ENCODE measurements at places on chromosomes 16 and 17.
A peak's percentile ranks its signal among the peaks of the same experiment; 100 is the strongest.

GRCh38 chr17:39903158-39903884, 15.1 kb downstream of the GSDMB start:
- DNase-seq = no peak

DNA sequence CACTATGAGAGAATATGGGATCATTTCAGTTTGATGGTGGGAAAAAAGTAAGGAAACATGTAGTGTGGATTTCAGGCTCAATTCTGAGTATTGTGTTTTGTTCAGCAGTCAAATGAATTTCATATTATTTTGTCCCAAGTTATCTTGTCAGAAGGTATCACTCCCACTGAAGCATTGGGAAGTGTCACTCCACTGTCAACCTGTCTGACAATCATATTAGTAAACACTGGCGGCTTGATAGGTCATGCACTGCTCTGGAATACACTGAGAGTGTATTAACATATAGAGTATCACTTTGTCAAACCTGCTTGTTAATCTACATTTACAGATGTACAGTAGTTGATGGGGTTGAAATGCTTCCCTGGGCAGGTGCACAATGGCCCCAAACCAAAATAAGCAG, 203.6 kb downstream of the HS3ST3A1 start:
- DNase-seq = no peak

DNA sequence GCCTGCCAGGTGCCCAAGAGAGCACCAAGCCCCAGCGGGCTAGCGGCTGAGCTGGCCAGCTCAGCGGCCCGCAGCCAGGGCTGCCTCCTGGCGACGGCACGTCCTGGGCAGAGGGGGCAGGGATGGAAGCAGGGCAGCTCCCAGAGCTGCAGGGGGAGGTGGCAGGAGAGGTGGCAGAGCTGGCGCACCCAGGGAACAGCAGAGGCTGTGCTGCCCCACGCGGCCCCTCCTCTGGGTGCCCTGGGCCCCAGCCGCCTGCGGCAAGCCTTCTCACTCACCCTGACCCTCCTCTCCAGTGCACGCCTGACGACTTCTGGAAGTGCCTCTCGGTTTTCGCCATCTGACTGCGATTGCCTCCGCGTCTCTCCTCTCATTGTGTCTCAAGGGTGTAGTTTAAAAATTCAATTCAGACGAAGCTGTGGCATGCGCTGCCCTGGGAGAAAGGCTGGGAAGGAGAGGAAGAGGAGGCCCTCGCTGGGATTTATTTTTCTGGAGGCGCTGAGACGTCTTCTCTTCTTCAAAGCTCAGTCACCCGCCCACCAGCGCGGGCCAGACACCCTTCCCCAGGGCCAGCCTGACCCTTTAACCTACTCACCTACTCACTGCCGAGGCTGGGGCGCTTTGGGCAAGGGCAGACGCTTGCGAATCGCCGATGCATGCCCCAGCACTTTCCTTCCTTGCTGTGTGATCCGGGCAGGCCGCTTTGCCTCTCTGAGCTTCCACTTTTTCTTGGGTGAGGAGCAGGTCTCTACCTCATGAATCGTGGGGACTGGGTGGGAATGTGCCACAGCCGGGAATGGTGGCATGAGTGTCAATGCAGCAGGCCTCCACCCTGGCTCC, 24.9 kb downstream of the GSE1 start:
- no peak for DNase-seq

DNA sequence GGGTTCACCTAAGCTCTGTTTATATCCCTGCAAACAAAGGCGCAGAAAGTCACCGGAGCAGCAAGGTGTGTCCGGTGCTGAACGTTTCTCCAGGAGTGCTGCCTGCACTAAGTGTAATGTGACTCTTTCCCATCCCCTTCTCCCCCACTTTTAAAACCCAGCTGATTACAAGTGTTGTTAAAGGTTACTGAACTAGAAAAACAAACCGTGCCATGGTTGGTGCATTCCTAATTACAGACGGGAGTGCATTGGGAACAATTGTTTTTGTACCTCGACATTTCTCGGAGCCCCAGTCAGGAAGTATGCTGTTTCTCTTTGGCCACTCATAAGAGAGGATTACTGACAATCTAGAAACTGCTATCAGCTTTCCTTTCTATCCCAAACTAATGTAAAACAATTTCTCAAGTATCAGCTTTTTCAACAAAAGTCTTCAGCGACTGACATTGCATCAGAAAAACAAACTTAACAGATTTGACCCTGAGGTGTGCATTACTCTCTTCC, 441.0 kb upstream of the SALL1 start:
- DNase-seq = no peak

DNA sequence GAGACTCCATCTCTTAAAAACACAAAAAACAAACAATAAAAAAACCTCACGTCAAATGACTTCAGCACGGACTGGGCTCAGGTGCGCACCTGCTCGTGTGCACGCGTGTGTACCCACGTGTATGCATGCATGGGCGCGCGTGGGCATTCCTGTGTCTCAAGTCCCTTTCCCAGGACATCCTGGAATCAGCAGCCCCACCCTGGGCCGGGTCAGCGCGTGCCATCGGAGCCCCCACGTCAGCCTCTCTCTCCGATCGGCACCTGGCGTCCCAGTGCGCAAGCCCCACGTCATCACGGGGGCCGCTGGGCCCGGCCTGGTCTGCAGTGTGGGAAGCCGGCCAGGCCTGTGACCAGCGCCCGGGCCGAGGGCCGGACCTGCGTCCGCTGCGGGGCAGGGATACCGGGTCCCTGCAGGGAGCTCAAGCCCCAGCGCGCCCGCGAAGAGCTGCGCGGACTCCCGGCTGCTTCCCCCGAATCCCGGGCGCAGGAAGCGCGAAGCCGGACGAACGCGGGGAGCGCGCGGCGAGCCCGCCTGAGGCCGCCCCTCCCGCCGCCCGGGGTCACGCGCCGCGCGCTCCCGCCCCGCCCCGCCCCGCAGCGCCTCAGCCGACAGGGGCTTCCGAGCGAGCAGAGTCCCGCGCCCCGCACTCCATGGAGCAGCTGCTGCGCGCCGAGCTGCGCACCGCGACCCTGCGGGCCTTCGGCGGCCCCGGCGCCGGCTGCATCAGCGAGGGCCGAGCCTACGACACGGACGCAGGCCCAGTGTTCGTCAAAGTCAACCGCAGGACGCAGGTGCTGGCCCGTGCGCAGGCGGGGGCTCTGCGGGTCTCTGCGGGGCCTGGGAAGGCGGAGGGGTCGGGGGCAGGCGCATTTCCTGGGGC, at the start of gene FN3K:
FN3K (plus strand) TSS at position 629 of the 880 bp plus-strand sequence; CDS start at position 651, 22 bp downstream.
- peak; percentile 46 for DNase-seq

- DNase-seq = no peak
These were observed 953 bp downstream of the TBX6 start for GRCh38 chr16:30090610-30091331.
